Uterus (tissue), 4 donors: ENCODE measurements at places on chromosomes 7 and 10. TPM values are rescaled to one million over a fixed set of nuclear protein-coding genes. Genes with fewer than 3 reads are reported as not detected.

DNA sequence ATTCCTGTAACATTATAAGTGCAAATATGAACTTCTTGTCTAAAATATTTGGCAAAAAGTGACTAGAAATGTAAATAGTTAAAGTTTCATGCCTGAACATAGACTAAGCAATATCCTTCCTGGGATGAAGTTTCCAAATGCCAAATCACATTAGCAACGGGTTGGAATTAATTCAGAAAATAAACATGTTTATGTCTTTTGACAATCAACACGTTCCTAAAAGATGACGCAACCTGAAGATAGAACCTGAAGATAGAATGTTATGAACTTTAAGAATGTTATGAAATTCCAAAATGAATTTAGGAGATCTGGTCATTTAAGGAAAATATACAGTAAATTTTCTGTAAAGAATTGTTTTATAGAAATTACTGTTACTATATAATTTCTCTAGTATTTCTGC lies 9.2 kb downstream of the LAMB4 start:
- DNase-seq, result no peak

- DNase-seq, result no peak
These were observed 1197.7 kb upstream of the LRRN3 start for GRCh38 chr7:109893231-109893630.

- no peak for DNase-seq
These were observed 431.2 kb downstream of the TNS3 start for GRCh38 chr7:47150497-47151260.

GRCh38 chr7:100983451-100984187 lies 14.3 kb downstream of the MUC12 start:
- DNase-seq, result no peak

DNA sequence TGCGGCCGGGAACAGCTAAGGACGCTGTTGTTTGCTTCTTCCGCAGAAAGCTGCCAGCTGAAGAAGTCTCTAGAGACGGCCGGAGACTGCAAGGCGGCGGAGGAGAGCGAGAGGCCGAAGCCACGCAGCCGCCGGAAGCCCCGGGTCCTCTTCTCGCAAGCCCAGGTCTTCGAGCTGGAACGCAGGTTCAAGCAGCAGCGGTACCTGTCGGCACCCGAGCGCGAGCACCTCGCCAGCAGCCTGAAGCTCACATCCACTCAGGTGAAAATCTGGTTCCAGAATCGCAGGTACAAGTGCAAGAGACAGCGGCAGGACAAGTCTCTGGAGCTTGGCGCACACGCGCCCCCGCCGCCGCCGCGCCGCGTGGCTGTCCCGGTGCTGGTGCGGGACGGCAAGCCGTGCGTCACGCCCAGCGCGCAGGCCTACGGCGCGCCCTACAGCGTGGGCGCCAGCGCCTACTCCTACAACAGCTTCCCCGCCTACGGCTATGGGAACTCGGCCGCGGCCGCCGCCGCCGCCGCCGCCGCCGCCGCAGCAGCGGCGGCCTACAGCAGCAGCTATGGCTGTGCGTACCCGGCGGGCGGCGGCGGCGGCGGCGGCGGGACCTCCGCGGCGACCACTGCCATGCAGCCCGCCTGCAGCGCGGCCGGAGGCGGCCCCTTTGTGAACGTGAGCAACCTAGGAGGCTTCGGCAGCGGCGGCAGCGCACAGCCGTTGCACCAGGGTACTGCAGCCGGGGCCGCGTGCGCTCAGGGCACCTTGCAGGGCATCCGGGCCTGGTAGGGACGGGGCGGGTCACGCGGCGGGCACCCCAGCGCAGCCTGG lies 2.4 kb downstream of the NKX2-3 start:
- no peak for DNase-seq

Gene CASP2
- total RNA-seq, result 27.6 TPM

Gene NFE2L3
- not detected for total RNA-seq

Gene TMEM273
- 15.9 TPM for total RNA-seq
